ENCODE measurements at places on chromosomes 11 and 22.

- no peak for DNase-seq
These were observed 829 bp upstream of the ZBED5 start for GRCh38 chr11:10858439-10859325.

GRCh38 chr11:112073941-112074811 lies at the start of the genes NKAPD1 and PIH1D2:
Gene NKAPD1 (plus strand): TSS chr11:112074299. CDS start chr11:112075575, 1,276 bp downstream.
Gene PIH1D2 (minus strand): TSS chr11:112074017. CDS start chr11:112073174, 843 bp downstream.
- peak; percentile 50 for DNase-seq

- no peak for DNase-seq
These were observed 105.1 kb downstream of the FBXO7 start for GRCh38 chr22:32579529-32580220.

- DNase-seq, result no peak
These were observed 139.2 kb downstream of the CCDC81 start for GRCh38 chr11:86513746-86514373.

DNA sequence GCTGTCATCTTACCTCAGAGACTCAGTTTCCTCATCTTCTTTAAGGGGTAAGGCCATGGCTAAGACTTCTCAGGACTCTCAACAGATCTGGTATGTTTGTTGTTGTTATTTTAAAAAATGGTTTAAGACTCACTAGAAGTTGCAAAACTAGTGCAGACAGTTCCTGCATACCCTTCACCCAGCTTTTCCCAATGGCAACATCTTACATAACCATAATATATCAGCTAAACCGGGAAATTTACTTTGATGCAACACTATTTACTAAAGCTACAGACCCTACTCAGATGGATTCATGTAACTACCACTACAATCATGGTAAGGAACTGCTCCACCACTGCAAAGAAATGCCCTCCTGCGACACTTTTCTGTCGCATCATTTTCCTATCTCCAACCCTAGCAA lies 20.4 kb downstream of the LGR4 start:
- DNase-seq, result no peak

DNA sequence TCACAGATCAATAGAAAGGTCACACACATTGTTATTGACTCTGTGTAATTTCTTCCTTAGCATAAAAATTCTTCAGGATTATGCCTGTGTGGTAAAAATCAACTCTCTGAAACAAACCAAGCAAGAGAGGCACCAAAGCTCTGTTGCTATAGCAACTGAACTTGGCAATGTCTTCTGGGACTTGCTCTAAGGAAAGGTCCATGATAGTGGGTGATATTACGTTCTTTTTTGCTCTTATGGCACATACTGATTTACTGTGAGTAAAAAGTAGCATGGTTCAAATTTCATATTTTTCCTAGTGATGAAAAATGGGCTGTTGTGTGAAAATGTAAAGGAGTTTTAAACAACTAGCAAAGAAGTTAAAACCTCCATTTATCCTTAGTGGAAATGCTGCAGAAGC lies 66.4 kb downstream of the SVIP start:
- no peak for DNase-seq
